ENCODE measurements at places on chromosomes 11 and 22.

GRCh38 chr22:20595461-20595860 lies 88.1 kb downstream of the MED15 start:
- DNase-seq = no peak

DNA sequence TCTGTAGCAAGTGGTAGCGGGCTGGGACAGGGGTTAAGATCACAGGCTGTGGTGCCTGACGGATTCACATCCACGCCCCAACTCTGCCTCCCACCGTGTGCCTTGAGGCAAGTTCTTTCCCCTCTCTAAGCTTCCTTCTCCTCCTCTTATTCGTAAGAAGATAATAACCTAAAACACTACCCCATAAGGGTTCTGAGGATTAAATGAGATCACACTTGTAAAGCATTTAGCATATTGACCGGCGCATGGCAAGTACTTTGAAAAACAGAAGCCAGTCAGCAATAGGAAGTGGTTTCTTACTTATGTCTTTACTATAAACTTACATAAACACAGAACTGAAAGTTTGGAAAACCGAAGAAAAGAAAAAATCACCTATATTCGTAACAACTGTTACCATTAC lies 15.5 kb upstream of the LMO2 start:
- no peak for DNase-seq

DNA sequence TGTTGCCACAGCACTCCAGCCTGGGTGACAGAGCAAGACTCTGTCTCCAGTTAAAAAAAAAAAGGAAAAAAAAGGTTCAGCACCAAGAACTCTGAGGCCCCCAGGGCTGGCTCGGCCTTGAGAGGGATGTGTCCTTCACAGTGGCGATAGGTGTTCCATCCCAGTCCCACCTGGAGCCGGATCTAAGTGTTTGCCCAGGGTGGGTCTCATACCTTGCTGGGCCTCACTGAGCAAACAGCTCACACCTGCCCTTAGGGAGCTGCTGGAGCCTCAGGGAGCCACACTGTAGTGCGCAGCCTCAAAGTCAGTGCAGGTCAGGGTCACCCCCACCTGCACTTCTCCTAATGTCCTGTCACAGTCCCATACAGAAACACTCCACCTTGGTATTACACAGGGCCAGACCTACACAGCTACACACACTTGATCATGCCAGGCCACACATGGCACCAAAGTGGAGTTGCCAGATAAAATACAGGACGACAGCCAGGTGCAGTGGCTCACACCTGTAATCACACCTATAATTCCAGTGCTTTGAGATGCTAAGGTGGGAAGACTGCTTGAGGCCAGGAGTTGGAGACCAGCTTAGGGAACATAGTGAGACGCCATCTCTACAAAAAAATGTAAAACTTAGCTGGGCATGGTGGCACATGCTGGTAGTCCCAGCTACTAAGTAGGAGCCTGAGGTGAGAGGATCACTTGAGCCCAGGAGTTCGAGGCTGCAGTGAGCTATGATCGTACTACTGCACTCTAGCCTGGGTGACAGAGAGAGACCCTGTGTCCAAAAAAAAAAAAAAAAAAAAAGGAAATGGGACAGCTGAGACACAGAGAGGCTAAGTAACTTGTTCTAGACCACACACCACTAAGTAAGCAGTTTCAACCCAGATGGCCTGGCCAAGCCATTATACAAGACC lies 7.3 kb downstream of the STARD10 start:
- no peak for DNase-seq

DNA sequence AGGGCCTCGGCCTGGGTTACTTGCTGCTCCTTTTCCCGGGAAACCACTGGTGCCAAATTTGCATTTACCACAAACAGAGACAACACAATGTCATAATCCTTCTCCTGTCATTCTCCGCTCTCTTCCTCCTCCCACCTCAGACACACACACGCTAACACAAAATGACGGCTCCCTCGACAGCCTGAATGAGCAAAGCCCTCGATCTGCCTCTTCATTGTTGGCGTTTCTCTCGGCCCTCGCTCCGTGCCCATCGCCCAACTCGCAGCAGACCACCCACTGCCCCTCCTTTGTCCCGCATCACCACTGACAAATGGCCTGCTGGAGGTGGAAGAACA lies 12.5 kb upstream of the TCF20 start:
- DNase-seq = no peak

DNA sequence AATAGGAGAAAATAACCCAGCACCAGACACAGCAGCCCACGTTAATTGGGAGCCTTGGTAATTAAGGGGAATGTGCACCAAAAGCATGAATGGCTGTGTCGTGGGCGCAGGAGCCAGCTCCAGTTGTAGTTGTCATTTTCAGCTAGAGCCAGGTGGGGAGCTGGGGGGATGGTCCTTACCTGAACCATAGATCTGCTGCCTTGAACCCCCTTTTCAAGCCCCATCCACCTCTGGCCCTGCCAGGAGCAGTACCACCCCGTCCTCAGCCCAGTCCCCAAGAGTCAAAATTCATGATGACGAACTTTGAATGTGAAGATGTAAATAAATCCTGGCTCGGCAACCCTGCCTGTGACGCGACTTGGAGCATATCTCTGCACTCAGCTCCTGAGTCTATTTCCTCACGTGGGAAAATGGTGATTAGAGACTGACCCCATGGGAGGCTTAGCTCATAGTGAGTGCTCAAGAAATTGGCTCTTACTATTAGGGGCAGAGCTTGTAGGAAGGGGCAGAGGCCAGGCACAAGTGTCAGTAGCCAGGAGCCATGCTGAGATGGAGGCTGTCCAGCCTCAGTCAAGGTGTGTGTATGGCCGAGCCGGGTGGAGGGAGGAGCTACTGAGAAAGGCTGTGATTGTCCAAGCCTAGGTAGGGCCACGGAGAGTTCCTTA lies 794 bp upstream of the FXYD6 start:
- no peak for DNase-seq

- no peak for DNase-seq
Measured at GRCh38 chr22:49137206-49137840, 690.4 kb downstream of the BRD1 start.

DNA sequence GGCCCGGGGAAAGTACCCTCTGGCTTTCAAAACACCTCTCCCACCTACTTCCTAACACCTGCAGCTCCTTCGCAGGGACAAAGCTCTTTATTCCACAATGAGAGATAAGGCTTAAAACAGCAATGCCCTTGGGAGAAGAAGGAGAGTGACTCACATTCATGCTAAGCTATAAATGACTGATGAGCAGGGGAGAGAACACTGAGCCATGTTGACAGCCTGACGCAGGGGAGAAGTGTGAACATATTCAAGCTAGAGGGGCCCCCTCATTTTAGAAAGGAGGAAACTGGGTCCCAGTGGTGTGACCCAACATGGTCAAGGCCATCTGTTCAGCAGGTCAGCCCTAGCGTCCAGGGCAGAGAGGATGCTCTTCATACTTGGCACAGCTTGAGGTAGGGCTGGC lies 171.8 kb downstream of the DSCAML1 start:
- DNase-seq = no peak

DNA sequence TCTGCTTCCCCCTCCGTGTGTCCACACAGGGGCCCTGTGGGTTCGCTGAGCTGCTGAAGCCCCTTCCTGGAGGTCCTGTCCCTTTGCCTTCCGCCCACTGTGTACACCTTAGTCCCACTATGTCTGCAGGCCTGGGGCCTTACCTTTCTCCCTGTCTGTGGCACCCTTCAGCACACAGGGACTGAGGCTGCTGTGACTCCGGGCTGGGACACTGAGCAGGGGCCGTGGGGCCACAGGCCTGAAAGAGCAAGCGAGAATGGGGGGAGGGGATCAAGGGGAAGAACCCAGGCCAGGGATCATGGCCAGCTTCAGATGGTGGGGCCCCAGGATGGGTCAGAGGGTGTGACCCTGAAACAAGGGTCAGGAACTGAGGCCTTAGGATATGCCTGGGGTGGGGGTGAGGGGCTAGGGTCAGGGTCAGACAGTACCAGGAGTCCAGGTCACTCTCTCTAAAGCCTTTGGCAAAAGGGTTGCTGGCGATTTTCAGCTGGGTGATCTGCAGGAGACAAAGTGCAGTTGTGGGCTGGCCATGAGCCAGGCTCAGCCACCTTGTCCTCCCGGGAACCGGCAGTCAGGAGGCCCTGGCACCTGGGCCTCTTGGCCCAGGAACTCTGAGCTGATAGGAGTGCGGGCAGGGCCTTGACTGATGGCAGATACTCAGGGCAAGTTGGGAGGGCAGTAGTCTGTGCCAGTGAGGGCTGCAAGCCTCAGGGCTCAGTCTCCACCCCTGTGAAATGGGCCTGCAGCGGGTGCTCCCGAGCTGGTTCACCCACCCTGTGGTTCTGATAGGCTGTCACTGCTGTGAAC lies 2.6 kb upstream of the NUDT8 start:
- DNase-seq = no peak

DNA sequence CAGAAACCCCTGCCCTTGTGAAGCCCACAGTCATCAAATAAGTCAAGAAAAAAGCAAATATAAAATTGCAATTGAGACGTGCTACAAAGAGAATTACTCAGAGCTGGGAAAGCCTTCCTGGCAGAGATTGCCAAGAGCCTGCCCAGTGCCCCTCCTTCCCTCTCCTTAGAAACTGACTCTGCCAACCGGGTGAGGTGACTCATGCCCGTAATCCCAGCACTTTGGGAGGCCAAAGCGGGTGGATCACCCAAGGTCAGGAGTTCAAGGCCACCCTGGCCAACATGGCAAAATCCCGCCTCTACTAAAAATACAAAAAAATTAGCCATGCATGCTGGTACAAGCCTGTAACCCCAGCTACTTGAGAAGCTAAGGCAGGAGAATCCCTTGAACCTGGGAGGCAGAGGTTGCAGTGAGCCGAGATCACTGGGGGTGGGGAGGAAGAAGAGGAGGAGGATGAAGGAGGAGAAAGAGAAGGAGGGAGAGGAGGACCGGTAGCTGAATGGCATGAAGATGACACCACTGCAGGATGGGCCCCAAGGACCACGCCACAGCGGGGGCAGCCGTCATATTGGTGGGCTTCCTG lies 76.1 kb upstream of the RTL6 start:
- no peak for DNase-seq

Measured in stimulated activated CD8-positive, alpha-beta memory T cell treated with anti-CD3 and anti-CD28 coated beads, Interleukin-15, amount 100 ng/mL, for 1 hour (primary cell).